ENCODE measurements at places on chromosomes 16 and 17.

DNA sequence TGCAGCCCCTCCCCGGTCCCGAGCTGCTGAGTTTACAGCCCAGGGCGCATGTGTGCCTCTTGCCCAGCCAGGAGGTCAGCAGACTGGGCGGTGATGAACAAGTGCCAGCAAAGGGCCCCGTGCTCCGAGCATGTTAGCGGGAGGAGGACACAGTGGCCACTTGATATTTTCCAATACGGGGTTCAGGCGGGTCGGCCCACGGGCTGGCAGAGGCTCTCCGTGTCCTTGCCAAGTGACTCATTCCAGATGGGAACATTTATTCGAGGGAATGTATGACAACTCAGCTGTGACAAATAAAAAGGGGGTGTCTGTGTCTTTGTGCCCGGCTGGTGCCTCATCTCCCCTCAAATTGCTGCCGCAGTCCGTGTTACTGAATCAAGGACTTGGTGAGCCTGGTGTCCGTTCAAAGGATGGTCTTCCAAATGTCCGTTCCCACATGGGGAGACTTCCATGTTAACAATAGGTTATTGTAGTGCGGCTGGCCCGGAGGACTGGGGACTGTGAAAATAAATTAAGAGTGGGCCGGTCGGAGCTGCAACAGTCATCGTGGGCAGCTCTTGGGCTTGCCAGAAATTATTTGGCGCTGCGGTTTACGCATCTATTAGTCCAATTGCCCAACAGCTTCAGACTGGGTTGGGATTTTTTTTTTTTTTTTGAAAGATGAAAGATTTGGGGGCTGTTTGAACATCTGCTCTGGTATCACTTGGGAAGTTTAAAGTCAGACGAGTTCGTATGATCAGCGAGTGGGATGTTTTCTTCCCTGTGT lies 174.0 kb upstream of the CIBAR2 start:
- no peak for DNase-seq

- DNase-seq: no peak
Observed at GRCh38 chr16:71352963-71353460, 5.5 kb upstream of the CALB2 start.

GRCh38 chr17:19386051-19386929 lies 700 bp downstream of the MFAP4 start:
- DNase-seq: no peak

- no peak for DNase-seq
Observed at GRCh38 chr17:7220593-7221277, 997 bp downstream of the ACADVL start.

- DNase-seq: peak; percentile 90
Observed at GRCh38 chr17:58513965-58514769, at the start of gene MTMR4. MTMR4 (minus strand) TSS chr17:58514638; CDS start chr17:58514407, 231 bp downstream.

- peak; percentile 23 for DNase-seq
Observed at GRCh38 chr17:44389723-44390202, 314 bp upstream of the ITGA2B start.

- peak; percentile 96 for DNase-seq
Observed at GRCh38 chr16:57815987-57816745, 13.9 kb upstream of the KIFC3 start.

- DNase-seq: no peak
Observed at GRCh38 chr16:70793851-70794502, 7.0 kb downstream of the VAC14 start.

DNA sequence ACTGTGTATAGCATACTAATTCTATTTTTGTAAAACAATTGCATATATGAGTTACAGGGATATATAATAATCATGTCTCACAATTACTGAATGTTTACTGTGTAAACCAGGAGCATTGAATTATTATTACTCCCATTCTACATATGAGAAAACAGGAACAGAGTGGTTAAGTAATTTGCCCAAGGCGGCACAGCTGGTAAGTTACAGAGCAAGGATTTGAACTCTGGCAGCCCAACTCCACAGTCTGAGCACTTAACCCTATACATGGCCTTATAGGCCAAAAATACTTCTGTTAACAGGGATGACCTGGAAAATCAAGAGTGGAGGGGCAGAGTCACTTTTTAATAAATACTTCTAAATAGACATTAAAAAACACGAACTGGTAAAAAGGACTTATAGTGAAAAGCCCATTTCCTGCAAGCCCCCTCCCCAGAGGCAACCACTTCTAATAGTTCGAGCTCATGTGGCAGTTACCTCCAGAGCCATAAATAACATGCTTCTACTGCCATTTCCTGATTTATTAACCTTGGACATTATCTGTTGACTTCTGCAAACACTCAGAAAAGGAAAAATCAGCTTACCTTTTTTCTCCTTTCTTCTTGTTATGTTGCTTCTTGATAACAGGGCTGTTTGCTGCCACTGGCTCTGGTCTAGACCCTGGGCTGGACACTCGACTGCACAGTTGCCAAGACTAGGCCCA lies 22.1 kb upstream of the ADGRG1 start:
- DNase-seq: no peak

GRCh38 chr17:70254735-70255460 lies 85.6 kb downstream of the KCNJ2 start:
- DNase-seq: no peak

DNA sequence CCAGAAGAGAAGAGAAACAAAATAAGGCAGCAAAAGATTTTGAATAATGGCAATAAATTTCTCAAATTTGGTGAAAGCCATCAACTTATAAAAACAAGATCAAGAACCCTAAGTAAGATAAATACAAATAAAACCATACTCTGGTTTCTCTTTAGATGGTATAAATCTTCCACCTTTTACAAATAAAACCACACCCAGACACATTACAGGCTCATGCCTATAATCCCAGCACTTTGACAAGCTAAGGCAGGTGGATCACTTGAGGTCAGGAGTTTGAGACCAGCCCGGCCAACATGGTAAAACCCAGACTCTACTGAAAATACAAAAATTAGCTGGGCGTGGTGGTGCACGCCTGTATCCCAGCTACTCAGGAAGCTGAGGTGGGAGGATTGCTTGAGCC lies 43.8 kb downstream of the TTLL6 start:
- no peak for DNase-seq

DNA sequence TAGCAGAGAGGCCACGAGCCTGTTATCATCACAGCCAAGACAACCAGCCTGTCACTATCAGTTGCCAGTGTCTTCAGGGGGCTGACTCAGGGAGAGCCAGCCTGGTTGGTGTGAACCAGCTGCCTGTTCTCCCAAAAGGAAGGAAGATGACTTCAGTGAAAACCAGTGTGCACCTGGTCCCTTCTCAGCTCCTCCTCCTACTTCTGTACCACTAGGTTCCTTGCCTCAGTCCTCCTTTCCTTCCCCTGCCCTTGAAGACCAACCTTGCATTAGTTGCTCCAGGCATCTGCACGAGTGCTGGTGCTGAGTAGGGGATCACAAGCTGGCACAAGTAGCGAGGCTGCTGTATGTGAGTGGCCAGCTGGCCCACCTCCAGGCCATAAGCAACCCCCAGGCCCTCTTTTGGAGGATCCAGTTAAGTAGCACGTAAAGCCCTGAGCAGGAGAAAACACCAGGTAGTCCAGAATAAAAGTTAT lies 8.5 kb downstream of the TUBG1 start:
- DNase-seq: no peak

GRCh38 chr17:9968881-9969280 lies 63.8 kb upstream of the RCVRN start:
- DNase-seq: no peak

GRCh38 chr17:74646231-74646630 lies 22.7 kb upstream of the CD300E start:
- DNase-seq: no peak

DNA sequence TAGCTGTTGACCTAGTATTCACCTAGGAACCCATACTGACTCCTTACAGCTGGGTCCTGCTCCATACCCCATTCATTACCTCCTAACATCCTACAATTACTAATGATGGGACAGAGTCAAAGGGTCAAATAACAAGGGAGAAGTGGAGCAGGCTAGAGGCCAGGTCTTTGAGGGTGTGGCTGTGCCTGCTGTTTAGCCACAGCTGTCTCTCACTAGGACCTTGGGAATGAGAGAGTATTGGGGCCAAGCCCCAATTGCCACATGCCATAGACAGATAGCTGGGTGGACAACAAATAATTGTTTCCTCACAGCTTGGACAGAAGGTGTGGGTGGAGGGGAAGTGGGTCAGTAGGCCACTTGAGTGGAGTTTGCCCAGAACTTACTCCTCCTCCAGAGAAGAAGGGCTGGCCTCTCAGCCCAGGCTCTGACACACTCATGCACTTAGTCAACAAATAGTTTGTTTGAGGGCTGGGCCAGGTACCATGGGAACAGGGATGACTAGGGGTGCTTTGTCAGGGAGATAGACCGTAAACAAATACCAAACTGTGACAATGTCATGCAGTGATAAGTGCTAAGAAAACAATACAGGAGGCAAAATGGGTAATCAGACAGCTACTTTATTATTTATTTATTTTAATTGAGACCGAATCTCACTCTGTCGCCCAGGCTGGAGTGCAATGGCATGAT lies 10.2 kb upstream of the CENPT start:
- peak; percentile 86 for DNase-seq

GRCh38 chr17:75703591-75703990 lies 17.7 kb upstream of the ITGB4 start:
- DNase-seq: no peak

DNA sequence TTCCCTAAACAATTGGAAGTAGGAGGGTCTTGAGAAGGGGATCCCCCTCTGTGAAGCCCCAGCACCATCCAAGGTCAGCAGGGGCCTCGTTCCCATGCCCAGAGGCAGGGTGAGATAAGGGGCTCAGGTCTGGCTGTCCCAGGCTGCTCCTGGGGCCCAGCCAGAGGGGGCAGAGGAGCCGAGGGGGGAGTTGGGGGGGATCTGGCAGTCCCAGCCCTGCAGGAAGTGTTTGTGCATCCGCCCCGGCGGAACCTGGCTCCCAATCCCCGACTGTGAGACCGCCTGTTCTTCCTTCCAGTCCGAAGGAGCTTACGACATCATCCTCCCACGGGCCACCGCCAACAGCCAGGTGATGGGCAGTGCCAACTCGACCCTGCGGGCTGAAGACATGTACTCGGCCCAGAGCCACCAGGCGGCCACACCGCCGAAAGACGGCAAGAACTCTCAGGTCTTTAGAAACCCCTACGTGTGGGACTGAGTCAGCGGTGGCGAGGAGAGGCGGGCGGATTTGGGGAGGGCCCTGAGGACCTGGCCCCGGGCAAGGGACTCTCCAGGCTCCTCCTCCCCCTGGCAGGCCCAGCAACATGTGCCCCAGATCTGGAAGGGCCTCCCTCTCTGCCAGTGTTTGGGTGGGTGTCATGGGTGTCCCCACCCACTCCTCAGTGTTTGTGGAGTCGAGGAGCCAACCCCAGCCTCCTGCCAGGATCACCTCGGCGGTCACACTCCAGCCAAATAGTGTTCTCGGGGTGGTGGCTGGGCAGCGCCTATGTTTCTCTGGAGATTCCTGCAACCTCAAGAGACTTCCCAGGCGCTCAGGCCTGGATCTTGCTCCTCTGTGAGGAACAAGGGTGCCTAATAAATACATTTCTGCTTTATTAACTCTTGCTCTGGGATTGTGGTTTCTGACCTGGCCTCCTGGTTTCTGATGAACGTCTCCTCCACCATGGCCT lies 14.9 kb downstream of the GPRC5C start:
- DNase-seq: no peak

DNA sequence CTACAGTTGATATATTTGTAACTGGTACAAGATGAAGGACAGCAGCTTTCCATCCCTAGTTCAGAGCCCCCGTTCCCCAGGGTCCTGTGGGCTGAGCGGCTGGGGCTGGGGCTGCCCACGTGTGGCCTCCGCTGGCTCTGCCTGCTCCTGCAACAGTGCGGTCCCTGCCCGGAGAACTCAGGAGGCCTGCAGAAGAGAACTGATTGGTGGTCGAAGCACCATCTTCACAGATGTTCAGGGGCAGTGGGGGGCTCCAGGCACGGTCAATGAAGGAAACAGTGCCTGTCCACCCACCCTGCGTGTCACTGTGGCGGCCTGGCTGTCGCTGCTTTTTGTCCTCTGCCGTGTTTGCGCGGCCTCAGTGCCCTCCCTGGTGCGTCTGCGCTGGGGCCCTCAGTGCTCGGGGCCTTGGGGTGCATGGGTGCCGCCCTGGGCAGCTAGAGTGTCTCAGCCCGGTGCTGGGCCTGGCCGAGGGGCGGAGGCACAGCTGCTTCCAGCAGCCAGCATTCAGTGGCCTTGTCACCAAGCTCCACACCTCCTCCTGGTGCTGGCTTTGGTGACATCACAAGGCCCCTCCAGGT lies 4.2 kb upstream of the NUDT16L1 start:
- no peak for DNase-seq

- no peak for DNase-seq
Observed at GRCh38 chr17:21573961-21574610, 118.2 kb upstream of the KCNJ18 start.

- DNase-seq: no peak
Observed at GRCh38 chr16:17365211-17365541, 105.6 kb downstream of the XYLT1 start.

GRCh38 chr16:11194913-11195312 lies 61.1 kb downstream of the SOCS1 start:
- no peak for DNase-seq

DNA sequence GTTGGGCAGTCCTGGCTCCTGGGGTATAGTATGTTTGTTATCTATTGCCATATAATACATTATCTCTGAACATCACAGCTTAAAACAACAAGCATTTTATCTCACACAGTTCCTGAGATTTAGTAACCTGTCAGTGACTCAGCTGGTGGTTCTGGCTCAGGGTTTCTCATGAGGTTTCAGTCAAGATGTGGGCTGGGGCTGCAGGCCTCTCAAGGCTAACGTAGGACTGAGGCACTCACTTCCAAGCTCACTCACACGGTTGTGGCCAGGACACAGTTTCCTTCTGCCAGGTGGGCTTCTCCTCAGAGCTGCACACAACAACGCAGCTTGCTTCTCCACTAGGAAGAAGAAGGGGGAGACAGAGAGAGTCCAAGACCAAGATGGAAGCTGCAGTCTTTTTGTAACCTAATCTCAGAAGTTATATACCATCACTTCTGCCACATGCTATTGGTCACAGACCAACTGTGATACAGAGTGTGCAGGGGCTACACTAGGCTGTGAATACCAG lies 10.3 kb upstream of the MED13 start:
- no peak for DNase-seq

DNA sequence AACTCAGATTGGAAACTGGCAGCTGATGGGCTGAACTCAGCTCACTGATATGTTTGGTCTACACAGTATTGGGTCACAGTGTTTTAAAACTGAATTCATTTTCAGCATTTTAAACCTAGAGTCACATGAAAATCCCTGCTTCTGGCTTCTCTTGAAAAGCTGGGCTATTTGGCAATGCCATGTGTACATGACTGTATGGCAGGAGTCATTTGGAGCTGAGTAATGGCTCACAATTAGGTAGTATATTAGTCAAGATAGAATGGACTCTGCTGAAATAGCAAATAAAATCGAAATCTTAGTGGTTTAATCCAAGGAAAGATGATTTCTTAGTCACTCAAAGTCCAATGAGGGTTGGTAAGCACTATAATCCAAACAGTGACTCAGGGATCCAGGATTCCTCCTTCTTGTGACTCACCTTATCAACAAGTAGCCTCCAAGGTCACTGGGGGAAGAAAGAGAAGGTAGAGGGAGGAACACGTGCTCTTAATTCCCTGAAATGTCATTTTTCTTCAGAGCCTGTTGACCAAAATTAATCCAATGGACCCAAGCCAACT lies 13.9 kb upstream of the PMP22 start:
- no peak for DNase-seq

GRCh38 chr16:966035-966434 lies 4.7 kb downstream of the LMF1 start:
- no peak for DNase-seq

Data from Caco-2 (cell line).